ENCODE measurements at places on chromosomes 4 and X.

DNA sequence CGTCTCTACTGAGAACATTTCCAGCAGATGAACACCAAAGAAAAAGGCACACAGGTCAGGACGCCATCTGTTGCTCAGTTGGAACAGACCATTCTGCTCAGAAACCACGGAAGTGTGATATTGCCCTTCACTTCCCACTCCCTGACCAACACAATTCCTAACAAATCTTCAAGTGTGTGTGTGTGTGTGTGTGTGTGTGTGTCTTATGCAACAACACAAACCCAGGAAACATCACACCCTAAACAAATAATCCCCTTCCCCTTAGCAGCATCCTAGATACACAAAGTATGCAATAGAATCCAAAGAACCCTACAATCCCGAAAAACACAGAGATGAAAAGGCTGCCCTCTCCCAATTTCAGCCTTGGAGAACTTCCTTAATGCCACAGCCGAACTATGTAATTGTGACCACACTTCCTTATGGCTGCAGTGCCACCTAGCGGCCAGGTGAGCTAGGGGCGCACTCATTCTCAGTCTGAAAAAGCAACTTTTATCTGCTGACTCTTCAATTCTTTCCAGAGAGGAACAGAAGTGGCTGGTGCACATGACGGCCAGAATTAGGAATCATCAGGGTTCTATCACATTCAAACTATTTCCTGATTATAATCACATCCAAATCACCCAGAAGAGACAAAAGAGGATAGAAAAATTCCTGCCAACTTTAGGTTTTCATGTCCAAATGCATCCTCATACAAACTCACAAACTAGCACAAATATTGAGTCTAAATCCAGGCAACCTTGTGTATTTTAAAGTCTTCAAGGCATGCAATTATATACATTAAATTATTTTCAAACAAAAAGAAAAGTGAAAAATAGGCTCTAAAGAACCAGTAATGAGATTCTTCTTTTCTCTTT, 164.9 kb downstream of the DHX15 start:
- DNase-seq = peak; percentile 62

- DNase-seq = peak; percentile 12
These were observed 502.7 kb upstream of the SMIM31 start for GRCh38 chr4:164251257-164251656.

GRCh38 chr4:6297266-6297815, 27.7 kb downstream of the WFS1 start:
- DNase-seq = no peak

GRCh38 chr4:19983072-19983471, 268.6 kb upstream of the SLIT2 start:
- no peak for DNase-seq

GRCh38 chr4:7808752-7809151, 130.9 kb downstream of the AFAP1 start:
- DNase-seq = no peak

- DNase-seq = no peak
These were observed 35.7 kb upstream of the ADGRA3 start for GRCh38 chr4:22551550-22551949.

- peak; percentile 70 for DNase-seq
These were observed 437.1 kb upstream of the CTSO start for GRCh38 chr4:156390599-156391324.

GRCh38 chrX:108091264-108091877, at the start of the genes ATG4A and PSMD10:
TSS of gene ATG4A (plus strand) at chrX:108091778. CDS start at chrX:108091827, 49 bp downstream.
TSS of gene PSMD10 (minus strand) at chrX:108091542. CDS start at chrX:108091520, 22 bp downstream.
- peak; percentile 98 for DNase-seq

- no peak for DNase-seq
These were observed 503 bp upstream of the PDE5A start for GRCh38 chr4:119629142-119629471.

DNA sequence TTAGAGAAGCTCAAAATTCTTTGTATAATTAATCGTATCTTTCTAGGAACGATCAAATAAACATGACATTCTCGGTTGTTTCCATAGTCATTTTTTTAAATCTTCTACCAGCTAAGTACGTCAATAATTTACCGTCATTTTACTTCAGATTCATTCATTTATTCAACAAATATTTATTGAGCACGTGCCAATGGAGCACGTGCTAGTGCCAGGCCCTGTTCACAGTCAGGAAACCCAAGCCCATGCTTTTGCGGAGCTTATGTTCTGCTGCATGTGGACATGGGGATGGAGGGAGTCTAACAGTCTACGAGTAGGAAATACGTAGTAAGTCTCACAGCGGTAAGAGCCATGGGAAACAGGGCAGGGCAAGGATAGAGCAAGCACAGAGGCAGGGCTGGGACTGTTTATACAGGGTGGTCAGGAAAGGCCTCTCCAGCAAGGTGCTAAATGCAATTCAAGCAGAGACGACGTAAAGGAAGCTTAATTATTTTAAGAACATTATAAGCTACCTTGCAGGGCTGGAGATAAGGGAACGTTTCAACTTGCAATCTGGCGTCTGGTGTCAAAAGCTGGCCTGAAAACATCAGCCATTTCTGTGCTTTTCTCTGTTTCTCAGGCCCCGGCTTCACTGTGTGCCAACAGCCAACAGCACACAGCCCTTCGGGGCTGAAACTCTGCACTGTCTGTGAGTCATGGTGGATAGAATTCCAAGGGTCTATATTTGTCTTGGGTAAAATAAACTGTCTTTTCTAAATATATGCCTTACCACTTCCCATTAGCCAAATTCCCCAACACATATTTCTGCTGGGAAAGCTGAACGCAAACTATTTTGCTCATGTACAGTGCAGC, 517.1 kb upstream of the ZFP42 start:
- no peak for DNase-seq

DNA sequence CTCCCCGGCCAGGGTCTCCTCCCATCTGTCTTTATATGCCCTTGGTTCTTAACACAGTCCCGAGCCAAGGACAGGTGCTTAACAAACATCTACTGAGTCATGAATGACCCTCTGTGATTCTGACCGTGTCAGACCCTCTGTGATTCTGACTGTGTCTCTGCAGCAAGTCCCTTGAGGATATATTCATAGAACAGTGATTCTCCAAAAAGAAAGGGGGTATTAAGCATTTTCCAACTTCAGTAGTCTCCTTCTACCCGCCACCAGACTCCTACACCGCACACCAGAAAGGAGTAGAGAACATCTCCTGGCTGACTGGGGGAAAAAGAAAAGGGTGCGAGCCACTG, 13.6 kb downstream of the ACSL1 start:
- DNase-seq = no peak

GRCh38 chr4:85260064-85260463, 214.9 kb upstream of the ARHGAP24 start:
- DNase-seq = no peak

DNA sequence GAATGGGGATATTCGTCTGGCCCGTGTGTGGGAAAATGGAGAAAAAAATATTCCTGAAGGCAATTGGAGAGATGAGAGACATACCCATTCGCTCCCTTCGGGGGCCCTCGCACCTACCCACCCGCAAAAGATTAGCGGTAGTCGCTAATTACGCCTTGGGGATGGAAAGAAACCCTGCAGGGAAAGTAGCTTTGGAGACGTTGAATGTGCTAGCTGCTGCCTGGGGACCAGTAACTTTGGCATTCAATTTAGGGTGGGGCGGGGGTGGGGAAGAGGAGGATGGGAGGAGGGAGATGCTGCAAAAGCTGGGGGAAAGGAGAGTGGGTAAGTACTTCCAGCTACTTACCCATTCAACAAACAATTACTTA, 407 bp upstream of the ZC4H2 start:
- no peak for DNase-seq

DNA sequence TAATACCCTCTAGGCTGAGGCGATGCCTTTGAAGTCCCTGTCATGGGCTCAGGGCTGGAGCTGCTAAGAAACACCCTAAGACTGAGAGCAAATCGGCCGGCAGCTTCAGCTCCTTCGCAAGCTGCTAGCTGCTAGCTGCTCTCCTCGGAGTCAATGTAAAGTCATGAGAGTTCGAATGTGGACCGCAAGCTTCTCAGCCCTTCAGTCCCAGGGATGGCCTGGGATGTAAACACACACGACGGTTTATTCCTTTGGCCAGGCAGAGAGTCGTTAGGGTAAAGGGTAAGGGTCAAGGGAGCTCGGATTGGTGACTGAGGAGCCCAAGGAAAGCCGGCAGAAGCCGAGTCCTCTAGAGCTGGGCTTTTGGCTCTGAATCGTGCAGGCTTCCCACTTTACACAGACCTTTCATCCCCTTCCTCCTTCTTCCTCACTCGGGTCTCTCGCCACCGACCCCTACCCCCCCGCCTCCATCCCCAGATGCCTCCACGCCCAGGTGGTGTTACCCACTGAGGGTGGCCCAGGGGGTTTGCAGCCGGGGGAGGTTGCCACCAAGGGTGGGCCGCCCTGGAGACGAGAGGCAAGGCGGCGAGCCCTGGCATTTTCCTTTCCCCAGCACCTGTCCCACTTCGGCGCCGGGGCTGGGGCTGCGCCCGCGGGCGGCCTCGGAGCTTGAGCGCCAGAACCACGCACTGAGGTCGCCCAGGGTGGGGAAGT, 3.1 kb upstream of the BCORL1 start:
- DNase-seq = no peak

DNA sequence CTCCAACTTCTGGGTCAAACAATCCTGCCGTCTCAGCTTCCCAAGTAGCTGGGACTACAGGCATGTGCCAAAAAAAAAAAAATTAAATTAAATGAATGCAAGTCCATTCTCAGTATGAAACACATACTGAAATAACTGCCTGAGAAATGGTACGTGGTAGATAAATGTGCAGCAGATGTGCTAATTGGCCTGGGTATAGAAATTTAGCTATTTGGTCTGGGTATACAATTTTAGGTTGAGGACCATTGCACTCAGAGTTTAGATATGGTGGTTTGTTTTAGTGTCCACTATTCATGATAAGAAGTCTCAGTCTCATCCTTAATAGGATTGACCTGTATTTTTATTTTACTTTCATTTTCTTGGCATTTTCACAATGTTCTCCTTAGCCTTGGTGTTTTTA, 9.2 kb downstream of the GYG2 start:
- DNase-seq = no peak

DNA sequence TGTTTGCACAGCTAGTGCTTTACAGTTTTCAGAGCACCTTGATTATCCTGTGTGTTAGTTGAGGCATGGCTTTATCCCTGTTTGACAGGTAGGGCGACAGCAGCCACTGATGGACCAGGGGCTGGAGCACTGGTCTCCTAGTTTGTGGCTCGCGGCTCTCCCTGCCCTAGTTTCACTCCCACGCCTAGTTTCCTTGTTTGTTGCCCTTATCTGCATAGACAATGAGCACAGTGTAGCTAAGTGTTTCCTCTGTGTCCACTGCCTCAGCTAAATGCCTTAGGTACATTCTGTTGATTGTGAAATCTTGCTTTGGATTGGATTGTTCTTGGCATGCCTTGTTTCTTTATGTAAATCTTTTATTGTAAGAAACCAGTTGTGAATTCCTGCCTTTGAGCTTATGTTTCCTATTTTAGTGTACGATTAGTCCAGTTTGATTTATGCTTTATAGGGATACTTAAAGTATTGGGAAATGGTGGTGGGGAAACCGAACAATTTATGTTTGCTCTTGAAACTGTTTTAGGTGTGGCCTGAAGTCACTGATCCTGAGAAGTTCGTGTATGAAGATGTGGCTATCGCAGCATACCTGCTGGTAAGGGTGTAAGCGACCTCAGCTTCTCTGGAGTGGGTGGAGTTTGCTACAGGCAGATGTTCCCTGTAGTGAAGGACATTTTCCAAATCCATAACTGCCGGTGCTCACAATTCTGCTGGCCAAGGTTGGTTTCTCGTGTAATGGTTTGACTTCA, 11.0 kb downstream of the TRMT44 start:
- DNase-seq = no peak

- DNase-seq = peak; percentile 45
These were observed 223.4 kb downstream of the SHROOM3 start for GRCh38 chr4:76658231-76659102.

DNA sequence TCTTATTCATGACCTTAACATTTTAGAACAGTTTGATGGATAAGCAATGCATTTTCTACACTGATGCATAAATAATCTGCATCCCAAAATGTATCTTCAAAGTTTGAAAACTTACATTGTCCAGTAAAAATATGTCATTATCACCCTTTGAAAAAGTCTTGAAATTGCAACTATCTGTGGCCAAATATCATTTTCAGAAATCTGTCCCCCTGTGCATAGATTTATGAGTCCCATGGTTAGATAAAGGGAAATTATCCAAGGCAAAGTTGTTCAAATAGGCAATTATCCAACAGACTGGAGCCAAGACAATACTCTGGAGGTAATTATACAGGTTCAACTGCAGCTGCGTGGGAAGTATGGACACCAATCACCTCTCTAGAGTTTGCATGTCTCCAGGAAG, 182.5 kb upstream of the INTU start:
- DNase-seq = no peak

- DNase-seq = no peak
These were observed 181.6 kb downstream of the NKX6-1 start for GRCh38 chr4:84317513-84317912.

- DNase-seq = no peak
These were observed 99.1 kb upstream of the TSPAN7 start for GRCh38 chrX:38462257-38462656.

- DNase-seq = no peak
These were observed 164.1 kb upstream of the STS start for GRCh38 chrX:6983207-6983955.

DNA sequence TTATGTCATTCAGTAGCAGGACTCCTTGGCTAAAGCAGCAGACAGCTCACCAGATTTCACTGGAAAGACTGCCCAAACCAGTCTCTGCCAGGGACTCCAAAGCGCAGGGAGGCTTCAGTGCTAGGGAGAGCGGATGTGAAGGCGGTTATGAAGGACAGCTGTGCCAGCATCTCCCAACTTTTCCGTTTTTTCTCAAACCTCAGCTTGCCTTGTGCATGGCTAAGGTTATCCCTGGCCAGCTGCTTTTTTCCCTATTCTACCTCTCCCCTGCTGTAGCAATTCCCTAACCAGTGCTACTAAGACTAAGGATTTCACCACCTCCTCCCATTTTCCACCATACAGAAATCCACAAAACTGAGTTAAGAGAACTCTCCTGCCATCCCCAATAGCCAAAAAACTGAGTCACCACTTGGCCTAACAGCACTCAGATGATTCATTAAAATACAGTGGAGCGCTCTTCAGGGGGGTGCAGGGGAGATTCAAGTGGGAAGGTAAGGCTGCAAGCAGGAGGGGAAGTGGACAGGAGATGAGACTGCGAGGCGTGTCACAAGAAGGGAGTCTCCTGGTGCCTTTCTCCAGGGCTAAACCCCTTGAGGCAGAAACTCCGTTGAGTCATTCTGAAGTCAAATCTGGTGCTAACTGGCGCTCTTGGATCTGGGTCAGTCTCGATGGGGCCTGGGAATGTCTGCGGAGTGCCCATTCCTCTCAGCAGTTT, 90.7 kb downstream of the PALLD start:
- DNase-seq = no peak

GRCh38 chr4:121824171-121824527, 466 bp upstream of the CCNA2 start:
- DNase-seq = no peak

- no peak for DNase-seq
These were observed 549.4 kb downstream of the TLL1 start for GRCh38 chr4:166422475-166422874.

GRCh38 chr4:118682928-118683327, 2.3 kb upstream of the METTL14 start:
- DNase-seq = peak; percentile 21

DNA sequence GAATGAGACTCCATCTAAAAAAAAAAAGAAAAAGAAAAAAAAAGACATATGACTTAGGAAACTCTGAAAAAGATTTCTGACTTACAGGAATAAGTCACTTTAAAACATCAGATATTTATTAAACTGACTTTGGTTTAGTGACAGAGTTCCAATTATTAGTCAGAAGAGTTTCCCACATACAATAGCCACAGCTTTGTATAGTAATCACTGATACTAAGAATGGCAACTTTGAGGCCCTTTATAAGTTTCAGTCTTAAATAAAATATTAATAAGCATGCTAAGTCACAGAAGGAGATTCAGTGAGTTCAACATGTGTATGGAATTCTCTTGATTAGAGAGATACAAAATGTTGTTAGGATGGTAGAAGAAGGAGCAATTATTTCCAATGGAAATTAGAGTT, 652.3 kb upstream of the AMOT start:
- DNase-seq = no peak
